Islet precursor cell (in vitro differentiated cells): ENCODE measurements at places on chromosomes 7 and 10.

DNA sequence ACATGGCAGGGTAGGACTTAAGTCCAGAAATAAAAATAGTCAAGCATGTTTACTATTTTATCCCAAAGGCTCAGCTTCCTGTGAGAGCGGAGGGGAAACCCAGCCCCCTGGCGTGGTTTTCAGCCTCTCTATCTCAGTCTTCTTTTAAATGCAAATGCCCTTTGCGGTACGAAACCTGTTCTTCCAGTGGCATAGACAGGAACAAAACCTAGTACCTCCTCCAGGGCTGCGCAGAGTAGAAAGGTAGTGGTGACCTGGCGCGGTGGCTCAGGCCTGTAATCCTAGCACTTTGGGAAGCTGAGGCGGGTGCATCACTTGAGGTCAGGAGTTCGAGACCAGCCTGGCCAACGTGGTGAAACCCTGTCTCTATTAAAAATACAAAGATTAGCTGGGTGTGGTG is 181.3 kb upstream of the FOXK1 start:
- peak; percentile 75 for DNase-seq

DNA sequence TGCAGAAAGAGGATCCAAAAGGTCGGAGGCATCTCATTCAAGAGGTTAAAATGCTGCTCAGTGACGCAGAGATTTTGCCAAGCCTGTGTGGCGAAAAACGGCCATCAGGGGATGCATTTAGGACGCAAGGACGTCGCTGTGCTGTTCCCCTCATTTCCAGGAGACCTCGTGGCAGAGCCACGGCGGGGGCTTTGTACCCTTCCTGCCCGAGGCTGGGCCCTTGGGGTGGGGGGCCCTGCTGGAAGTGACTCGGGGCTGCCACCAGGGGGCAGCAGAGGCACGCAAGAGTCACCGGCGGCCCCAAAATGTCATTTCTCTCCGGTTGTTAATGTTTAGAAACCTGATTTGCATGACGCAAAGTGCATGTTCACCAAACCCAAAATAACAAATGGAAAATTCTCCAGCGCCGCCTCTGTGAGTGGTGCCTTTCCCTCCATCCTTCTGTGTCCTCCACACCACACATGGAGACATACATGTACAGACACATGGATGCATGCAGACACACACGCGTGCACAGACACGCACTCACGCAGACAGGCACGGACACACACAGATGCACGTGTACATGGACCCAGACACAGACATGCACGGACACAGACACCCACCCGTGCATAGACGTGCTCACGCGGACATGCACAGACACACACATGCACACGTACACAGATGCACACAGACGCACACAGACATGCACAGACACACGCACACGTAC is 51.0 kb upstream of the NKX6-2 start:
- DNase-seq, result peak; percentile 56

DNA sequence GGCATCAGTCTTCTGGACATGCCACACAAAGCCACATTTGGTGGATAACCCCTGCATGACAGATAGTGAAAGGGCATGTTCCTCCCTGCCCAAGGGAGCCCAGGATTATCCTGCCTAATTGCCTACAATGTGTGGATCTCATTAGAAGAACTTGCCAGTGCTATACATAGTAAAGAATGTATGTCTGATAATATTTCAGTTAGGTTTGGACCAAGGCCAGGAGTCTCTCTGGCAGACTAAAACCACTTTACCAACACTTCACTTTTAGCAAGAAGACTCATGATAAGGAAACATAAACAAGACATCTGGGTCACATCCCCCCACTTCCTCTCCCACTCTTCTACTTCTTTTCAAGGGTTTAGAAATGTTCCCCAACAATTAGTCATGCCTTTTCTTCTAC is 196.7 kb downstream of the MTERF1 start:
- no peak for DNase-seq

DNA sequence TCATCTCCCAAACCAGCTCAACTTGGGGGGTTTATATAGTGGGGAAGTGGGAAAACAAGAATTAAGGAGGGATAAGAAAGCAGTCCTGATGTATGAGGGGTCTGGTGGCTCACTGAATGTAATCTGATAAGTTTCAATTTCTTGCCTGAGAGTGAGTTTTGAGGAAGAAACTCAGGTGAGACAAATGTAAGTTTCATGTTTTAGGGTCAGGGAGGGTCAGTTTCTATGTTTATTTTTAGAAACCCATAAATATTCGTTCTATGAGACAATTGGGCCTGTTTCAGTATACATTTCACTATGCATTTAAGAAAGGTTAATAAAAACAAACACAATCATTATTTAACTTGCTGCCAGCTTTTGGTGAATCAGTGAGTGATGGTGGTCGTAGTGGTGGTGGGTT is 128.0 kb upstream of the MBL2 start:
- DNase-seq, result no peak
